ENCODE measurements at places on chromosomes 11 and 22.
A peak's percentile ranks its signal among the peaks of the same experiment; 100 is the strongest.

- DNase-seq, result no peak
Measured at GRCh38 chr11:95556342-95557163, 233.0 kb downstream of the FAM76B start.

- no peak for DNase-seq
Measured at GRCh38 chr11:3157381-3158130, 7.6 kb downstream of the OSBPL5 start.

DNA sequence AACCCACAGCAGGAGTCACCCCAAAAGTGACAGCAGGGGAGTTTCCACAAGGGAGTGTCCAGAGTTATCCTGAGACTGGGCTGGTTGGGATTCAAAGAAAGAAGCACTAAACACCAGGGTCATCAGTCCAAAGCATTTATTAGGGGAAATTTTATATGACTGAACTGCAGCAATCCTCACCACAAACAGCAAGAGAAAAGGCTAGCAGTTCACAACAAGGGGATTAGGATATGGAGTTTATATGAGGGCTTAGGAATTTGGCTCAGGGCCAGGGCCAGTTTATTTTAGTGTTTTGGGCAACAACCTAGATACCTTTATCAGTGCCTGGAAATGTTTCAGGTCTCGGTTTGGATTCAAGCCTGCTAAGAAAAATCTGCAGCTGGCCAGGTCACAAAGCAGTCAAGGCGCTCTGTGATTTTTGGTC, 4.6 kb upstream of the TMEM126A start:
- no peak for DNase-seq

- DNase-seq, result no peak
Measured at GRCh38 chr11:18347471-18348125, 25.2 kb downstream of the GTF2H1 start.

DNA sequence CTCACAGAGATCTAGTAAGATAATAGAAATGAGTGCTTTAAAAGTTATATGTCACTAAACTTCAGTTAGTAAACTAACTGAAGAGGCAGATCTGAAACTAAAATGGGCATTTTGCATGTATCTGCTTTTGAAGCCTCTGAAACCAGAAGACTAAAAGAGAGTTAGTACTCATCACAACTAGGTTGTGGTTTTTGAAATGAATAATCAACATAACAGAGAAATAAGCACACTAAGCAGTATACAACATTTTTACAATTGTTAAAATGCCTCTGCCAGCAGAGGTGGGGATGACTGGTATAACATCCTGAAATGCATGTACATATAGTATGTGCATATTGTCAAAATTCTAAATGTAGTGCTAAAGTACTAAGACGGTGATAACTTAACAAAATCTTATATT, 564.5 kb downstream of the DLG2 start:
- DNase-seq, result no peak

DNA sequence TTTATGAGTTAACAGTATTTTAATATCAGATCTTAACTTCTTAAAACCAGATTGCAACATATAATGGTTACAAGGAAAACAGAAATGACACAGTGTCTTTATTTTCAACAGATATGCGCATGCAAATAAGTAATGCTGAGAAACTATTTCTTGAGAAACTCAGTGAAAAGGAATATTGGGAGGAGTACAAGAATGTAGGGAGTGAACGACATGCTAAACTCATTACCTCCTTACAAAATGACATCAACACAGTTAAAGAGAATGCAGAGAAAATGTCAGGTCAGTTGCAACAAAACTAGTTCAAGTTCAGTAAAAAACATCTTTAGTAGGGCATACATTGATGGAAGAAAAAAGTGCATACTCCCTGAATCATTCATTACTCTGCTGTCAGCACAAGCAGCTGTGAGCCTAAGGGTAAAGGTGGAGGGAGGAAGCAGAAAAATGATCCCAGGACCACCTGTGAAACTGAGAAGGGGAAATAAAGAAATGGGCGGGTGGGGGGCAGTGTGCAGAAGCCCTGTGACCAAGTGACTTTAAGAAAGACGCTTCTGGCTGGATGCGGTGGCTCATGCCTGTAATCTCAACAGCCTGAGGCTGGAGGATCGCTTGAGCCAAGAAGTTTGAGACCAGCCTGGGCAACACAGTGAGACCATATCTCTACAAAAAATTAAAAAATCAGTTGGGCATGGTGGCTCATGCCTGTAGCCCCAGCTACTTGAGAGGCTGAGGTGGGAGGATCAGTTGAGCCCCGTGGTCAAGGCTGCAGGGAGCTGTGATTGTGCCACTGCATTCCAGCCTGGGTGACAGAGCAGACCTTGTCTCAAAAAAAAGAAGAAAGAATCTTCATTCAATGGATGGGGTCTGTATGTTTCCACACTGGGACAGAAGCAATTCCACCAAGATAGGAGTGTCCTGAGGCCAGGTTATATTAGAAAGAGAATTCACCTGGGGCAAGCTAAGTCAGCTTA, 31.2 kb downstream of the CCDC83 start:
- DNase-seq, result no peak

DNA sequence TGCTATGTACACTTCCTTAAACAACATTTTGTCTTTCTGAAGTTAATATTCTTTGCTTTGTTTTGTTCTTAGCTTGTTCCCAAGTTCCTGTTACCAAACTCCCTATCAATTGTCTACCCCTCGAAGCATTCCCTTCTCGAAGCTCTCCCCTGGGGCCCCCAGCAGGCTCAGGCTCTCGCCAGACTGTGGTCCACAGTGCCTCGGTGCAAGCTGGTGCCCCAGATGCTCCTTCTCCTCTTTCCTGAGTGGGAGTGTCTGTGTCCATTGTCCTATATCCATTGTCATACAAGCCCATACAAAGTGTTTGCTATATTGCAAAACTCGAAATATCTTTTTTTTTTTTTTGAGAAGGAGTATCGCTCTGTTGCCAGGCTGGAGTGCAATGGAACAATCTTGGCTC, 51.7 kb upstream of the RTL6 start:
- DNase-seq, result no peak

GRCh38 chr11:78253797-78254196, 65.1 kb downstream of the USP35 start:
- no peak for DNase-seq

- DNase-seq, result no peak
Measured at GRCh38 chr11:1815311-1815710, 19.5 kb upstream of the SYT8 start.

DNA sequence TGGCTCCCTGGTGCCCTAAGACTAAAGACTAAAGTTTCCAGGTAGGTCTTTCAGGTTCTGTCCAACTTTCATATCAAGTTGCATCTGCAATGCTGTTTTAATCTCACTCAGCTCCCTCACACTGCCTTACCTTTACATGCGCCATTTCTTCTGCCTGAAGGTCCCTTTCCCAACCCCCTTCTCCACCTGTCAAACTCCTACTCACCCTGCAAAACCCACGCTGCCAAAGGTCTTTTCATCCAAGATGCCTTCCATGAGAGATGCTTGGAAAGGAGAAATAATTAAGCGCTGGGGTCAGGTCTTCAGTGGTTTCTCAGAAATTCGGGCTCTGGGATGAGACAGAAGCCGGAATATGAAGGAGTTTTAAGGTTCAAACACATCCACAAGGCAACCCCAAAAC, 95.1 kb downstream of the MN1 start:
- no peak for DNase-seq

DNA sequence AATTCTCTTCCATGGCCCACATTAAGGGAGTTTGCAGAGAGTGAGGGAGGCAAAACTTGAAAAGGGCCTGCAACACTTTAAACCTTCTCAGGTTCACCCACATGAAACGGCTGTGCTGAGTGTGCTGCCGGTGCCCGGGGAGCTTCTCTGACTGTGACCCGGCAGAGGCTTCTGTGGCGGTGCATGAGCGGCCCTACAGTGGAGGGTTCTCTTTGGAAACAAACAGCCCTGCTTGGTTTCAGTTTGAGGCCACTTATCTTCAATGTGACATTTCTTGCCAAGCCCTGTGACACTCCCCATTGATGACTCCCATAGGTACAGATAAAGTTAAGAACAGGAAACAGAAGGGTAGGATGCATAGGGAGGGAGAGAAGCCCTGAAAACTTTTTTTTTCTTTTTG, 31.8 kb downstream of the FAM118A start:
- DNase-seq, result no peak

DNA sequence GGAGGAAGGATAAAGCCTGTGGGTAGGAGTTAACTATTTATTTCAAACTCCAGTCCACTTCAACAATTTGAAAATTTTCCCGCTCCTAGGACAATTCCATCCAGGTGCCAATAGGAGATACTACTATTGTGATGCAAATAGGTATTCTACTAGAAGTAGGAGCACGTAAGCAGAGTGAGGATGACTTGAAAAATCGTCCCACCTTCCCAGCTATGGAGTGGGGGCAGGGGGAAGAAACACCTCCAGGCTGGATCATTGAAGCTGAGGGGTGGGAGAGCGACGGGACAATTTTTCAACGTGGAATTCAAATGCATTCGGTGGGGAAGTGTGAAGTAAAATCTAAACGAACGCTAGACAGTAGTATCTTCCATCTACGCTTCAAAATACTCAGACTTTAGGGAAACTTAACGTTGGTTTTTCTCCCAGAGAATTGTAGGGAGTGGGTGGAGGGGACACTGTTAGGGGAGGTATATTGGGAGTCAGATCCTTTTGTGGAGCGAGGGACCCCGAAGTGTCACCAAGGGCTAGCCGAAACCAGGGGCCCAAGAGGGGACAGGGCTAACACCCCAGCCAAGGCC, 523 bp upstream of the ARHGAP42 start:
- no peak for DNase-seq

- peak; percentile 82 for DNase-seq
Measured at GRCh38 chr22:20531404-20532201, 24.2 kb downstream of the MED15 start.

DNA sequence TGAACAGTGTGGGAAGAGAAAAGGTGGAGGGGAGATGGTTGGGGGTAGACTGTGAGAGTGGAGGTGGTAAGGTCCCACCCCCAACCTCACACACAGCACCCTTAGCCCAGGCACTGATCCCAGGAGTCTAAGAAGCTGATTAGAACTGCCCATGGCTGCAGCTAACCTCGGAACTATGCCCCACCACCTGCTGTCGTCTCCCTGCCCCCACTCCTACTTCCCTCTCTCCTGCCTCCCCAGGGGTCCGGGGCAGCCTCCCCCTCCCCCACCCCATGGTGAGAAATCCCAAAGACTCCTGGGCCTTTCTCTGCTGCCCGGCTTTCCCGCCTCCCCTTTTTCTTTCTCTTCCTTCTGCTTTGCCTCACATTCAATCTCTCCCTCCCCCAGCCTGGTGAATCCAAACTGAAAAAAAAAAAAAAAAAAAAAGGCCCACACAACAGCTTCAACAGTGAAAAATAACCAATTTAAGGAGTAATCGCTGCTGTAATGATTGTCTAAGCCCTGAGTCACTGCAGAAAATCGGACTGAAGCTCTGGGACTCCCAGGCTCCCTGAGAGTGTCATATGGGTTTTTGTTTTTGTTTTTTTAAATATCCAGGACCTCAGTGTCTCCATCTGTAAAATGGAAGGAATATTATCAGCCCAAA, 9.6 kb upstream of the TP53I11 start:
- no peak for DNase-seq

DNA sequence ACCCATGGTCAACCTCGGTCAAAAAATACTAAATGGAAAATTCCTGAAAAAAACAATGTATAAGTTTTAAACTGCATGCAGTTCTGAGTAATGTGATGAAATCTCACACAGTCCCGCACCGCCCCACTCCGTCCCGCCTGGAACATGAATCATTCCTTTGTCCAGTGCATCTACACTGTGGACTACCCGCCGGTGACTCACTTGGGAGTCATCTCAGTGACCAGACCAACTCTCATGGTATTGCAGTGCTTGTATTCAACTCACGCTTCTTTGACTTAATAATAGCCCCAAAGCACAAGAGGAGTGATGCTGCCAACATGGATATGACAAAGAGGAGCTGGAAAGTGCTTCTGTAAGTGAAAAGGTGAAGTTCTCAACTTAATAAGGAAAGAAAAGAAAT, 48.8 kb downstream of the ARHGAP32 start:
- DNase-seq, result peak; percentile 71

GRCh38 chr11:75474878-75475766, 42.1 kb upstream of the KLHL35 start:
- DNase-seq, result peak; percentile 66

All from head of caudate nucleus (tissue), 42 donors.